ENCODE measurements at places on chromosomes 12 and 14.

GRCh38 chr14:24232121-24232644 is at the start of gene NEDD8:
Gene NEDD8, minus strand, starts transcription at chr14:24232367. Its CDS starts 100 bp downstream, at chr14:24232267.
- peak; percentile 92 for DNase-seq

DNA sequence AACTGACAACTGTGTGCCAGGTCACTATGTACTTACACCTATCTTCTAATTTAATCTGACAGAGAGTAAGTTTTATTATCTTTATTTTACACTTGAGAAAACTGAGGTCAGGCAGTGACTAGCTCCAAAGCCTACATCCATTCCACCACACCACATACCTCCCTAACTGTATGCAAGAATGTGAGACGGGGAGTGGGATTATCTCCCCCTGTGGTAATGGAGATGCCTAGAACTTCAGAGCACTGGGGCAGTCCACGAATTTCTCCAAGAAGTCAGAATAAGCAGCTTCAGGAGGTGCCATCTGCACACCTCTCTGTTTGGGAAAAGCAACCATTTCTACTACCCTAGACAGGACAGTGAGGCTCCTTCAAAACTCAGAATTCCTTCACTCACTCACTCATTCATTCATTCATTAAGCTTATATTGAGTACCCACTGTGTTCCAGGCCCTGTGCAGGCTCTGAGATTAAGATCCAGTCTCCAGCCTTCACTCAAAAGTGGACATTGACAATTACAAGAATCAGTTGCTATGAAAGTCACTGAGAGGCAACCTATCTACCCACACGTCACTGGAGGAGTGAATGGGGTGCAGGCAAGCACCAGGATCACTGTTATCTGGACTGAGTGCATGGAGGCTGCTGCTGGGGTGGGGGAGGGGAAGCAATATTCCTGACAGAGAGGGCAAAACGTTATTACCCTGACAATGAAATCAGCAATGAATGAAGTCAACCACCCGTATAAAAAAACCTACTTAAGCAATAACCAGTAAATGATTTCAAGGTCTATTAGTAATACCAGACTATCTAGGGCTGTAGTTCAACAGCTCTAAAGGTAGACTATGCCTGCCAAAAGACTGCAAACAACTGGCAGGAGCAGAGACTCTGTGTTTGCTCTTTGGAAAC is 18.0 kb downstream of the SLC7A7 start:
- peak; percentile 19 for DNase-seq

GRCh38 chr12:22481547-22482104 is 62.7 kb downstream of the C2CD5 start:
- DNase-seq: no peak

- no peak for DNase-seq
These were observed 153.8 kb upstream of the KRR1 start for GRCh38 chr12:75665216-75665615.

DNA sequence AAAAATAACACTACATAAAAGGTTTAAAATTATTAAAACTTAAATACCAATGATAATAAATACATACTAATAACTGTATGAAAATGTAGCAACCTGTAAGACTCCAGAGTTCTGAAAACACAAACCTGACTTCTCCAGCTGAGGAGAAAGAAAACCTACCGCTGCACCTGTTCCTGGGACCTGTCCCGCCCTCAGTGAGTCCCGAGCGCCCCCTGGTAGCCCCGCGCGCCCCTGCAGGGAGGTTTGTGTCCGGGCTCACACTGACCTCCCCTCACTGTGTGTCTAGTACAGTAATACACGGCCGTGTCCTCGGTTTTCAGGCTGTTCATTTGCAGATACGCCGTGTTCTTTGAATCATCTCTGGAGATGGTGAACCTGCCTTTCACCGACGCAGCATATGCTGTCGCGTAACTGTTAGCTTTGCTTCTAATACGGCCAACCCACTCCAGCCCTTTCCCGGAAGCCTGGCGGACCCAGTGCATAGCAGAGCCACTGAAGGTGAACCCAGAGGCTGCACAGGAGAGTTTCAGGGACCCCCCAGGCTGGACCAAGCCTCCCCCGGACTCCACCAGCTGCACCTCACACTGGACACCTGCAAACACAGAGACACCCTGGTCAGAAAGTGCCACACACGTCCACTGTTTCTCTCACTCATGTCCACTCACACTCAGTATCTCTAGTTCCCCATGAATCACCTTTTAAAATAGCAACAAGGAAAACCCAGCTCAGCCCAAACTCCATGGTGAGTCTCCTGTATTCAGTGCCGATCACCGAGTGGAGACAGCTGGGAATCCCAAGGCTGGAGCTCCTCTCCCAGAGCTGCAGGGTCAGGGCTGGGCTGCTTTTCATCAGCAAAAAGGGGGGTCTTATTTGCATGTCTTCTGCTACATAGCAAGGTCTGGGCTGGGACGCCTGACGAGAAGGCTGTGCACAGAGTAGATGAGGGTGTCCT is 1276.3 kb downstream of the TMEM121 start:
- no peak for DNase-seq

- no peak for DNase-seq
These were observed 64.5 kb upstream of the USP44 start for GRCh38 chr12:95615749-95616148.

- DNase-seq: no peak
These were observed 282.8 kb downstream of the CEP128 start for GRCh38 chr14:80658733-80659132.

DNA sequence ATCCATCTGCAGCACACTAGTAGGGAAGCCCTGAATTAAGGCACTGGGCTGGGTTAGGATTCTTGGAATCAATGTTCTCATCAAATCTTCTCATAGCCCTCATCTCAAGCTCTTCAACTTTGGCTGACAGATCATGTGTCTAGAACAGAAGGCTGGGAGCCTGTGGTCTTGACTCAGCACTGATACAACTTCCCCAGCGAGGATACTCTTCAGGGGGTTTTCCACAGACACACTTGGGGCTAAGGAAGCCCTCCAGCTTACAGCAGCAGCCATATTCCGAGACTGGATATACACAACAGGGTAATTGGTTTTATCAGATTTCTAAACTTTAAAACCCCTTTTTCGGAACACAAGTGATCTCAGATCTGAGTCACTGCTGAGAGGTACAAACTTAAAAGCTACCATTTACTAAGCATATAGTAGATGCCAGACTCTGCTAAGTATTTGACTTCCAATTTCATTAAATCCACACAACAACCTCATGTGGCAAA is 3.5 kb downstream of the FMNL3 start:
- peak; percentile 58 for DNase-seq

Data from OCI-M1 (cell line).